ENCODE measurements at places on chromosomes 3 and 15. TPM values are rescaled to one million over a fixed set of nuclear protein-coding genes. Genes with fewer than 3 reads are reported as not detected.

NXPE3 gene
- total RNA-seq = 21.1 TPM

PTH1R gene
- 2.3 TPM for total RNA-seq

GRCh38 chr15:90531147-90531546 is 1.4 kb downstream of the CRTC3 start:
- DNase-seq = no peak

TRPM1 gene
- not detected for total RNA-seq

DNA sequence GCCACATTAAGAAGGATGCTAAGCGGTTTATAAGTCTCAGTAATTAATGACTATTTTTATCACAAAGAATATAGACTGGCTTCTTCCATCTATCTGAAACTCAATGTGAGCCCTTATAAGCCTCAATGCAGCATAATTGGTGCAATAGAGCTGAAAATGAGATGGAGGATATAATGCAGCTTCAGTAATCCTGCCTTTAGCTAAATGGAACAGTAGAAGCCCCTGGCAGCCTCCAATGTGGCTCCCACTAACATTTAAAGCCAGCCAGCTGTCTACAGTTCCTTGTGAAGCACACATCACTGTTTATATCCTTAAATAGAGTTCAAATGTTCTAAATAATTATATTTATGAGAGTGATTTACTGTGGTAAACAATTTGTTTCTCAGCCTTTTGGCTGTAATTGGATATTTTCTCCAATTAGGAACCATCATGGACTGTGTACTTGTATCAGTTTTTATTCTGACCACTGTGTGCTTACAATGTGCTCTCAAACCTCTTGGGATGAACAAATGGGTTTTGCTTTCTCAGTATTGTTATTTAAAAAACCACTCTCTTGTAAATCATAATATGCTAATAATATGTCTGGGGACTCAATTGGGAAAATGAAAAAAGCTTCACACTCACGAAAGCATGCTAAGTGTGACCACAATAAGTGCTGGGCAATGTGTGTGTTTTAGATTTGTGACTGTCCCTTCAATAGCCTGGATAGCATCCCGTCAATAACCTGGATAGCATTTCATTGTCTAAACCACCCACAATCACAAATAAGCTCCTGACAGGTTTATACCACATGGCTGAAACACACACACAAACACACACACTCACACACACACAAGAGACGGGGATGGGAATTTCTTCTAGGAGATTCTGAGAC is 366.6 kb downstream of the GBE1 start:
- DNase-seq = no peak

DNA sequence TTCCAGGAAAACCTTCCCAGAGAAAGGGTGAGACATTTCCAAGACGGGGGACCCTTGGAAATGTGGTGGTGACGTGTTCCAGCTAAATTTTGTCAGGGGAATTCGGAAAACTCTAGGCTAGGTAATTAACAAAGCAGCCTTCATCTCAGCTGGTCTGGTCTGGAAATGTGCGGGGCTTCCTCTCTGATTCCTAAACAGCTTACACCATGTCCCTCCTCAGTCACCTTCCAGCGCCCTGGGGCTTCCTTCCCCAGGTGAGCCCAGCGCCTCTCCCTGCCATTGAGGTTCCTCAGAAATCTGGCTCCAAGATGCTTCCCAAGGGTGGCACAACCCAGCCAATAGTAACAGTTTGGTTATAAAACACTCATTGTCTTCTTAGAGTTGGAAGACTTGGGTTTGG is 571 bp downstream of the ACAD9 start:
- DNase-seq = no peak

EPHB3 gene
- total RNA-seq = 3.9 TPM

DUOXA2 gene
- total RNA-seq = not detected

- no peak for DNase-seq
Observed at GRCh38 chr3:120435621-120436020, 15.2 kb downstream of the FSTL1 start.

- DNase-seq = no peak
Observed at GRCh38 chr15:77070180-77070494, 772 bp downstream of the TSPAN3 start.

GRCh38 chr3:12780751-12781150 is 15.7 kb upstream of the CAND2 start:
- DNase-seq = no peak

- no peak for DNase-seq
Observed at GRCh38 chr3:11230125-11230524, 42.1 kb upstream of the ATG7 start.

KCNMB3 gene
- 3.1 TPM for total RNA-seq

SERINC4 gene
- total RNA-seq = not detected

ETV5 gene
- total RNA-seq = 46.2 TPM

GRCh38 chr3:170044795-170045244 is 7.0 kb downstream of the GPR160 start:
- DNase-seq = no peak

CLDN18 gene
- total RNA-seq = not detected

CHRNA7 gene
- 4.4 TPM for total RNA-seq

DNA sequence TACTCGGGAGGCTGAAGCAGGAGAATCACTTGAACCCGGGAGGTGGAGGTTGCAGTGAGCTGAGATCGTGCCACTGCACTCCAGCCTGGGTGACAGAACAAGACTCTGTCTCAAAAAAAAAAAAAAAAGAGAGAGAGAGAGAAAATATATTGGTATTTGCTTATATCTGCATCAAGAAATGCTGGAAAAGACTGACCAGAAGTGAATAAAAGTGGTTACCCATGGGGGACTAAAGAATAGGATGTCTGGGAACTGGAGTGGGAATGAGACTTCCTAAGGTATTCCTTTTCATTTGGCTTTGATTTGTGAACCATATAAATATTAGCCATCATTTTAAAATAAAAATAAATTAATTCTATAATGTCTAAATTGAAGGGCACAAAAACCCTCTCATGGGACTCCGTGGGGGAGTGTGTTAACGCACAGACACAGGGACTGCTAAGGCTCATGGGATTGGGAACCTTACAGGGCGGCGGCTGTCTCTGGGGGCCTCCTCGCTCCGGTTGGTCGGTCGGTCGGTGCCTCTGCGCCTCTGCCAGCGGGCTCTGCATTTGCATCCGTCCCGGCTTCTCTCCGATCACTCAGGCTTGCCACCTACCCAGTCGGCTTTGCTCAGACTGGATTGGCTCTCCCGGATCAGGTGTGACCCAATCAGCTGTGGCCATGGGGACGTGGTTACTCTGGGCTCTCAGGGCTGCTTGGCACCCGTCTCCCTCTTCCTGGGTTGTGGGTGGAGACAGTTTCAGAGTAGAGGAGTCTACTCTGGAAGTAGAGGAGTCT is 12.7 kb upstream of the TSPAN3 start:
- peak; percentile 89 for DNase-seq

- DNase-seq = no peak
Observed at GRCh38 chr3:95994338-95994737, 820.1 kb upstream of the EPHA6 start.

GRCh38 chr15:70505936-70506912 is 257.1 kb downstream of the UACA start:
- DNase-seq = no peak

DNA sequence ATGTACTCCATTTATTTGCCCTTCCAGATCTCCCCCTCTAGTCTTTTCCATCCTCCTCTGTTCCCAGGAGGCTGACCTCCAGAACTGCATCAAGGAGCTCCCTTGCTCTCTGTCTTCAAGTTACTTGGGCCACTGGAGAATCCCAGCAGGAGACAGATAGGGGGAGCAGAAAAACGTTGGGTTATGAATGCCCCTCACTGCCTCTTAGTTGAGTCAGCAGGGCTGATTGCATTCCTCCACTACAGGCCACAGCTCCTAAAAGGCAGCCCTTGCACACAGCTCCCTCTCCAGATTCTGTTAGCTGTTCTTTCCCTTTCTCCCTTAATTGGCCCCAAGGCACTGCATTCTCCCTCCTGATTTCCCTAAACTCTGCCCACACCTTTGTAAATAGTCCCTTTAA is 12.4 kb upstream of the CEP152 start:
- DNase-seq = no peak

PLS1 gene
- 3.1 TPM for total RNA-seq

DNA sequence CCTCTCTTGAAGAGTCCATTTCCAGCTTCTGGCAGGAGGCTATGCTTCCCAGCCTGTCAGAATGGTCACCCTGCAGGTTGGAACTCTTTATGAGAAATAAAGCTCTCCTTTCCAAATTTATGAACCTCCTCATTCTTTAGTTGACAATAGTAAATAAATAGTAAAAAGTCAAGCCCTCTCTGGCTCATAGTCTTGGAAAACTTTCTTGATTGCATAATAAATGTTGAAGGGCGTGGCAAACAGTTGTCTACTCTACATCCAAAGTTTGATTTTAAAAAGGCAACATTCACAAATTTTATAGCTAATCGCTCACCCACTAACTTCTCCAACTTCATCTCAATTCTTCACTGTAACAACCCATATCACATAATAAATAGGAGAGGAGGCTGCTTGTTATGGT is 58.8 kb downstream of the MCF2L2 start:
- no peak for DNase-seq

SLCO3A1 gene
- total RNA-seq = 9.8 TPM

MYO9A gene
- total RNA-seq = 155 TPM

DNA sequence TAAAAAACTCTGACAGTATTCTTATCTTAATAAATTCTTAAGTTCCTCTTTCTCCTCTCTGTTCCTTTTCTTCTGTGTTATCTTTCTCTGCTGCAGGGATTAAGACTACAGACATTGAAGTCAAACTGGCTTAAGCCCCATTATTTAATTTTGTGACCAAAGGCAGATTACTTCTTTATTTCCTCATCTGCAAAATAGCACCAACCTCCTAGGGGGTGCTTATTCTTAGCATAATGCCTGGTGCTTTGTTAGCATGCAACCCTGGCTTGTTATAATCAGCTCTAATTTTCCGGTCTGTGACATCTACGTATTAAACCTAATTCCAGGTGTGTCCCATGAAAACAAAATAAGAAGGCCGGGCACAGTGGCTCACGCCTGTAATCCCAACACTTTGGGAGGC is 23.8 kb downstream of the SEMA6D start:
- no peak for DNase-seq

LMAN1L gene
- not detected for total RNA-seq

EHD4 gene
- total RNA-seq = 2.2 TPM

DNA sequence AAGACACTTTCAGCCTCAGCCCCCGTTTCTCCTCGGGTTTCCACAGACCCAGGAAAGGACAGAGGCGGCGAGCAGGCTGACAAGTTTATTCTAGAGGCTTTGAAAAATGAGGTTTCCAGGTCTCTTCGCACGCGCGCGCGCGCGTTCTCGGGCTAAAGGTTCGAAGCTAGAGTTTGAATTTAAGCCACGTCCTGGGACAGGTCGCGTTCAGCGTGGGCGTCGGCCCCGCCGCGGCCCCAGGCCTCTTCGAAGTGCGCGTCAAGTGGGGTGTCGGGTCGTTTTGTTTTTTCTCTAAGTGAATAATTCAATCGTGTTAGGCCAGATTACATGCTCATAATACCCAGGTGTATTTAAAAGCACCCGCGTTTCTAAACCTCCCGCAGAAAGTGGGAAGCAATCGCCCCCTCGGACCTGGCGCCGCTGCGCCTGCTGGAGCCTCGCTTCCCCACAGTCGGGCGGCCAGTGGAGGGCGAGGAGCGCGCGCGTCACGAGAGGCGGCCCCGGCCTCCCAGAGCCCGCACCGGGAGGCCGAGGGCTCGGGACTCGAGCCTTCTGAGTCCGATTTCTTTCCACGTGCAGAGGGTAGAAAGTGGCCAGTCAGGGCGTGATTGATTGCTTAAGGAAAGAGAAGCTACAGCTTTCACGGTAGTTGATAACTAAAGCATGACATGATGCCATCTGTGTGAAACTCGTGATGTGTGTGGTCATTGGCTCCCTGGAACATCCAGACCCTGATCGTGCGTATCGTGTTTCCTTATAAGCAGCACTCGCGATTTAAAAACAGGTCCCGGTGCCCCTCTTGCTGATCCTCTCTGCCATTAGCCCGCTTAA is 15.8 kb upstream of the SOX2 start:
- no peak for DNase-seq

DNA sequence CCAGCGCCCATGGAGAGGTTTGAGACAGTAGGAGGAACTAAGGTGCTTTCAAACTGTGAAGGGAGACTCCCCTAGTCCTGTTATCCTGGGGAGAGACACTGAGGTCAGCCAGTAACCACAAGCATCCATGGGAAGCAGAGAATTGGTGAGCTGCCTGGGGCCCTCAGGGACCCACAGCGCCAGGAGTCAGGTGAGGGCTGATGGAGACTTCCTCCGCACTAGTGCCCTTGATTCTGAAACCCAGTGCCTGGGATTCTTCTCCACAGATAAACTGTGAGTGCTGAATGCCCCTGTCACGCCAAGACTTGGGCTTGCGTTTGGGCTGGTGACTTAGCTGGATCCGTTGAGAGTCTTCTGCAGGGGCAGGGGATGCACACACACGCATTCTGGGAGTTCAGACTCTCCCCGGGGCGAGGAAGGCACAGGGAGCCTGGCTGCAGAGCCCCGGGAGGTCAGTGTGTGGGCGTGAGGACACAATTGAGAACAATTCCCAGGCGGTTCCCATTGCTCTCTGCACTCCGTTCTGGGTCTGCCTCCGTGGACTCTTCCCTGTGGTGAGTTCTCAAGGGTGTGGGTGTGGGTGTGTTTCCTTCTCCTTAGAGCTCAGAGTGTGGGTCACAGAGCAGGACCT is 37.9 kb upstream of the SLCO2A1 start:
- no peak for DNase-seq

DNA sequence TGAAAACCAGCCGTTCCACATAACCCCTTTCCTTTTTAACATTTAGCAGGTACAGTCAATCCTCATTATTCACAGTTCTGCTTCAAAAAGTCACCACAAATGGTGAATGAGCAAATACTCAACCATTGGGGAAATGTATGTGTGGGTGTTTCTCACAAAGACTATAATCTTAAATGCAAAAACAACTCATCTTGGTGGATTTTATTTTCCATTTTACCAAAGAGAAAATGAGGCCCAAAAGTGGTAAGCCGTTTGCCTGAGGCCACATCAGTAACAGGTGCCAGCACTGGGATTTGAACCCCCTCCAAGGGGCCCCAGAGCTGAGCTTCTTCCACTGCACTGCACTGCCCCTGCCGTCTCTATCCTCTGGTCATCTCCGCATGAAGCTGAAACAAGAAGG is 208.8 kb downstream of the OSBPL10 start:
- no peak for DNase-seq

BOC gene
- 11.2 TPM for total RNA-seq

DNA sequence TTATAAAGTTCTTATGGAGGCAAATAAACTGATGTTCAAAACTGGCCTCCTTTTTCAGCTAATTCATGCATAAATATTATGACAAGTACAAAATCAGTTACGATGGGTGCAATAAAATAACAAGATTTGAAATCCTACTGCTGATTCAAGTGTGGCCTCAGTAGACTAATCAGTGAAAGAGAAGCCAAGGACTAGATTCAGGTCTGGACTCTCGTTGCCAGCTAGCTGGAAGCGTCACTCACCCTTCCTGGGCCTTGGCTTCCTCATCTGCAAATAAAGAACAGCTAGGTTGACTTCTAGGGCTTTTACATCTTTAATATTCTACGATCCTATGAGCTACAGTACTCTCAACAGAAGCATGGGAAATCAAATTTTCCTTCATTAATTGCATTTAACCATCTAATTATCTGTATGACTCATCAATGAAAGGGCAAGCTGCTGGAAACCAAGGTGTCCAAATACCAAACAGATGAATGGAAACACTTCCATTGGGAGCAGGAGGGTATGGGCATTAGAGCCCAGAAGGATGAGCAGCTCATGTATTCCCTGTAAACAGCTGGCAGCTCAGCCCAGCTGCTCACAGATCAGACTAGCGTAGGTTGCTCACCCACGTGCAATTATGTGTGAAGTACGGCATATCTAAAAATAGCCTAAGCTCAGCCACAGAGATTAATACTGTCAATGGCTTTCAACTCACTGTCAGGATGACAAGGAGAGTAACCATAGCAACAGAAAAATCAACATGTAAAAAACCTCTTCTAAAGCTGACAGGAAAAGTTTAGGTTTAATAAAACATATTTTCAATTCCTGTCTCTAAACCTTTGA is 294.8 kb downstream of the PLCL2 start:
- no peak for DNase-seq

AGBL1 gene
- 0.47 TPM for total RNA-seq
